ENCODE measurements at places on chromosomes 16 and 17.

DNA sequence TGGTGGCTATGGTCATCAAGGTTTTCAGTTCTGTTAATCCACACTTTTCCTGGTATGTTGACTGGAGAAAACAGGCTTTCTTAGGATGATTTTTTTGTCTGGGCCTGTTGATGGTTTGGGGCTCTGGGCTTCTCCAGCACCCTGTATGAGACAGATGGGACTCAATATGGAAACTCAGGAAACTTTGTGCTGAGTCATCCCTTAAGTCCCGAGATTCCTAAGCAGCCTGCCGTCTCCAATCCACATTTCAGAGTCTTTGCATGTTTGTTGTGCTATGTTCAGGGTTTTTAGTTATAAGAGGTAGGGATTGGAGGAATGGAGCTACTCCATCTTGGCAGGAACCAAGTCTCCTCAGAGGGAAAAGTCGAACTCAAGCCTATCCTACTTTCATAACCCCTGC lies 253.3 kb upstream of the FOXF1 start:
- no peak for DNase-seq

DNA sequence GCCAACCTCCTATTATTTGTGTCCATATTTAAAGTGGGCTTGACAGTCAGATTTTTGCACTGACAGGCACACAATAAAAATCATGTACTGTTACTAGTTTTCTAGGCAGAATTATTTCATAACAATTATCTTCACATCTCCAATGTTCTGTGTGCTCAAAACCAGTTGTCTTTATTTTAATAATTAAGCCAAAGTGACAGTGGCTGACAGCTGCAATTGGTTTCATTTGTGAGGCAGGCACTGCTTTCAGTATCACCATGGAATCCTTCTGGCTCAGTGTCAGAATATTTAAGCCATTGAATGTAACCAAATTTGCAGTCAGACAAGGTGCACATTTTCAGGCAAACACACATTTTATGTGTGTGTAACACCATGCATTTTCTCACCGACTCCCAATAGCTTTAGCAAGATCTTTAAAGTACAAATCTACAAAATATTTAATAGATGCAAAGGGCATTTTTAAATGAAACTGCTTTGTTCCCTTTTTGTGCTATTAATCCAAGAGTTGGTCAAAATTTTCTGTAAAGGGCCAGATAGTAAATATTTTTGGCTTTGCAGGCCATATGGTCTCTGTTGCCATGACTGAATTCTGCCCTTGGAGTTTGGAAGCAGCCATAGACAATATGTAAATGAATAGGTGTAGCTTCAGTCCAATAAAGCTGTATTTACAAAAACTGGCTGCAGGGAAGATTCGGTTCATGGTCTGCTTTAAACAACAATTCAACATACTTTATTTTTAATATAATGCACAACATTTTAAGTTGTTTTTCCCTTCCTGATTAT lies 486.0 kb downstream of the KCNJ2 start:
- DNase-seq, result no peak

DNA sequence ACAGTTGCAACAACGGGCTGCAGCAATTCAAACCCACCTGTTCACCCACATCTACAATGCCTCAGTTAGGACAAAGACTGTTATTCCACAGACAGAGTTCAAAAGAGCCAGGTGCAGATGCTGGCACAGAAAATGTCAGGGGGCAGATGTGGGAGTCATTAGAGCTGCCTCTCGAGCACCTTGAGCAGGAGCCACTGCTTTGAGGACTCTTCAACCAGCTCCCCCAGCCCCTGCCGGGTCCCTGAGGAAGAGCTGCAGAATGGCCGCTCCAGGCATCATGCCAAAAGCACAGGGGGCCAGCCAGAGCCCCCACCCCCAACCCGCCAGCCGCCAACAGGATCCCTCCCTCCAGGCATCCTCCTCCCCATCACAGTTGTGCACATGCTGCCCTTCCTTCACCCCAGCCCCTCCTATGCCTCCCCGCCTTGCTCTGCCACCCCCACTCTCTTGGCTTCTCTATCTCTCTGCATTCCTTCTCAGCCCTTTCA lies 20.8 kb downstream of the C17orf67 start:
- no peak for DNase-seq

DNA sequence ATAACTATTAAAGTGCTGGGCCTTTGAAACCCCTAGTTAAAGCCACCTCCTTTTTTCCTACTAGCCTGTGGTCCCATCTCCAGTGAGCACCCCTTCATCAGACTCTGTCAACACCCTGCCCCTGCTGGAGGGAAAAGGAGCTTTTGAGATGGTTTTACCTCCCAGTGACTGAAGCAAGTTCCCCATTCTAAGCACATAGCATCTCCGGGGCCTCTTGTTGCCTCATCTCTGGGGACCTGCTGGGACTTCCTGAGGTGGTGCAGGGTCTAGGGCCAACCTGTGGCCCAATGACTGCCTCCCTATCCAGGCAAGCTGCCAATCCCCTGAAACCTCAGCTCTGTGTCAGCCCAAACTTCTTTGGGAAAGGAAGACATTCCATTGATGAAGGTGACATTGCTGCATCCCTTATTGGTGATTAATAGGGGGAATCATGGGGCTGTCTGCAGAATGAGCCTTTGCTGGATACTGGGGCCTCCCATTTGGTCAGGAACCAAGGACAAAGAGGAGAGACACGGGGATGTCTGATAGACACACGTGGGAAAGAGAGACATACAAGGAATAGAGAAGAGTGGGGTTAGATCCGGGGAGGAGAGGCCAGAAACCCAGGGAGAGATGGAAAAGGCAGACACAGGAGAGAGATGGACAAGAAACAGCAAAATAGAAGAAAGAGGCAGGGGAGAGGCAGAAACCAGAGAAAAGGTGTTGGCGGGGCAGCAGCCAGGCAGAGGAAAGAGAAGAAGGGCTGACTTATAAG lies 2.4 kb downstream of the C1QL1 start:
- no peak for DNase-seq

GRCh38 chr16:30430428-30430970 lies 669 bp upstream of the DCTPP1 start:
- DNase-seq, result no peak

DNA sequence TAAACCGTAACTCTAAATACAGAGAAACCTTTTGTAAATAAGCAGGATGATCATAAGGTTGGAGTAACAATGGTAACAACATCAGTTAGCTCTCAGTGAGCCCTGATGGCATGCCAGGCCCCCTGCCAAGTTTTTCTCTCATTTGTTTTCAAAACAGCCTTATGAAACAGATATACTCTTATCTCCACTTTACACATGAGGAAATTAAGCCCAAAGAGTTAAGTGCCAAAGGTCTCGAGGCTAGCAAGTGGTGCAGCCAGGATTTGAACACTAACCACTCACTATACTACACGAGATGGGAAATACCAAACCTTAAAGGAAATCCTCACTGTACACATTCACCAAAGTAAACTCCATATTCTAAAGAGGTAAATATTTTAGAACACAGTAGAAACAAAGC lies 15.0 kb downstream of the USP31 start:
- DNase-seq, result no peak

- peak; percentile 55 for DNase-seq
These were observed 265.5 kb downstream of the PARN start for GRCh38 chr16:14364386-14365199.

- no peak for DNase-seq
These were observed 32.9 kb downstream of the SYNRG start for GRCh38 chr17:37576281-37576680.

DNA sequence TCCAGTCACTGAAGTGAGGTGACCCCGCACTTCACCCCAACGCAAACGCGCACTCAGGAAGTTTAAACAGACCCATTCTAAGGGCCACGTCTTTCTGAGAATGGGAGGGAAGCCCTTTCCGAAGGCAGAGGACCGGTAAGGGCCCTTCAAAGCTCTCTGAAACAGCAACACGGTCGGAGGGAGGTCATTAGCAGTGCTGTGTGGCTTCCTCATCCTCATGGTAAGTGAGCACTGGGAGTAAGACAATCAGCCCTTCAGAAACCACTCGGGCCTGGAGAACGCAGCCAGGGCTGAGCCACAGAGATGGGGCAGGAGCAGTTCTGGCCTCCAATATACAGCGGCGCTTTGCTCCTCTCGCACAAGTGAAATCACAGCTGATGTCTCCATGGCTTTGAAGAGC lies 23.7 kb downstream of the SRL start:
- no peak for DNase-seq
